NCI-H1092 (cell line): ENCODE measurements at places on chromosomes 1 and 21.

DNA sequence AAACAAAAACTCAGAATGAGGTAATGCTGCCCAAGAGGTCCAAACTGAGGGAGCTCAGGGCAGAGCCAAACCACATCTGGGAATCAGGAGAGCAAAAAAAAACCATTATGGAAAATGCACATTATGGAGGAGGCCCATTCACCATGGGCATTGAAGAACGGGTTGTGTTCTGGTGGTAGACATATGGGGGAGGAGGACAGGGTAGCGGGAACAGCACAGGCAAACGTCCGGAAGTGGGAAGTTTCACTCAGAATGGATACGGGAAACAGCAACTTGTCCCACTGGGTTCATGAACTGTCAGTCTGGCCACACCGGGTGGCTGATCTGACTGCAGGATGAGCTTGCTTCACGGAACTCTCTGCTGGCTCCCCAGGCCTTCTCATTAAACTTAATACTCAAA, 139.7 kb downstream of the RRAGC start:
- DNase-seq, result no peak

DNA sequence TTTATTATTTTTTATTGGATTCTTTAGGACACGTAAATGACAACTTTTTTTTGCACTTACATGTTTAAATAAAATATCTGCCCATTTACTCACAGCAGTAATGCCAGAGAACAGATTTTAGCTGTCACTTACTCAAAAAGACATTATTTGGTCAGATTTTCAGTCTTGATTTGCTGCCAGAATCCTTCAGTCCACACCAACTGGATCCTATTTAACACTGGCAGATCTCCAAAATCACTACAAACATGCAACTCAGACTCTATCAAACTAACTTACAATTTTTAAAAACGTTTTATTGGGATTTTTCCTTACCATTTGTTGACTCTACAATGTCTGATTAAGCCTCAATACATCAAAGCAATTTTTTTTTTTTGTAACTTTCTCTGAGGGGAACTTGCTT, 11.1 kb downstream of the ATP6V1G3 start:
- DNase-seq, result no peak

DNA sequence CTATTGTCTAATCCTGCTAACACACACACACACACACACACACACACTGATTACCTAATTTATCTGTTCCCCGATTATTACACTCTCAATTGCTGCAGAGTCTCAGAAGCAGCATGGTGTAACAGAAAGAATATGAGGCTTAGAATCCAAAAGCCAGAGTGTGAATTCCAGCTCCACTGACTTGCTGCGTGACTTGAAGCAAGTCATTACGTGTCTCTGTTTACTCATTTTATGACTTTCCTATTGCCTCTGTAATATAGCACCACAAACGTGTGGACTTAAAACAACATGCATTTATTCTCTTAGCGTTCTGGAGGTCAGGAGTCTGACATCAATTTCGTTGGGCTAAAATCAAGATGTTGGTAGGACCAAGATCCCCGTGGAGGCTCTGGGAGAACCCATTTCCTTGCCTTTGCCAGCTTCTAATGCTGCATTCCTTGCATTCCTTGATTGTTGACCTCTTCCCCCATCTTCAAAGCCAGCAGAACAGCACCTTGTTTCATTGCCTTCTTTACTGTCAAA, 55.9 kb upstream of the ATP5PO start:
- no peak for DNase-seq

DNA sequence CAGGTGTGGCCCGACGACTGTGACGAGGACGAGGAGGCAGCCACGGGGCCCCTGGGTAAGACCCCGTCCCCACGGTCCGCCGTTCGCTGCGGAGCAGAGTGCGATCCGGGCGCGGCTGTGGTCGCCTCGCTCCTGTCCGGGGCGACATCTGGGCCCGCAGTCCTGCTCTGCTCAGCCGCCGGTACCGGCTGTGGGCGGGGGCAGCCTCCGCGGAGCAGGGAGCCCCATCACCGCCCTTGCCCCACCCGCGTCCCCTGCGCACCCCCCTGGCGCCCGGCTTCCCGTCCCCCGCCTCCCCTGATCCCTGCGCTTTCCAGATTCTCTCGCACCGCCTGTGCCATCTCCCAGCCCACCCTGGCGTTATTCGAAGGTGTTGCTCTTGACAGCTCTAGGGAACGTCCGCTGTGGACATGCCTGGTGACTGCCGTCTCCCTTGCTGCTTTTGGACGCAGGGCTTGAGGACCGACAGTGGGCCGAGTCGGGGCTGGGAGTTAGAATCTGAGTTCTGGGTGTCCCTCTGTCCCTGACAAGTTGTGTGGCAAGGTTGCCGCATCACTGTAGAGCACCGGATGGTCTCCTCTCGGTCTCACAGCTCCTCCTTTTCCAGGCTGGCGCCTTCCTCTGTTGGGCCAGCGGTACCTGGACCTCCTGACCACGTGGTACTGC, 596 bp downstream of the TOR3A start:
- DNase-seq, result peak; percentile 42

DNA sequence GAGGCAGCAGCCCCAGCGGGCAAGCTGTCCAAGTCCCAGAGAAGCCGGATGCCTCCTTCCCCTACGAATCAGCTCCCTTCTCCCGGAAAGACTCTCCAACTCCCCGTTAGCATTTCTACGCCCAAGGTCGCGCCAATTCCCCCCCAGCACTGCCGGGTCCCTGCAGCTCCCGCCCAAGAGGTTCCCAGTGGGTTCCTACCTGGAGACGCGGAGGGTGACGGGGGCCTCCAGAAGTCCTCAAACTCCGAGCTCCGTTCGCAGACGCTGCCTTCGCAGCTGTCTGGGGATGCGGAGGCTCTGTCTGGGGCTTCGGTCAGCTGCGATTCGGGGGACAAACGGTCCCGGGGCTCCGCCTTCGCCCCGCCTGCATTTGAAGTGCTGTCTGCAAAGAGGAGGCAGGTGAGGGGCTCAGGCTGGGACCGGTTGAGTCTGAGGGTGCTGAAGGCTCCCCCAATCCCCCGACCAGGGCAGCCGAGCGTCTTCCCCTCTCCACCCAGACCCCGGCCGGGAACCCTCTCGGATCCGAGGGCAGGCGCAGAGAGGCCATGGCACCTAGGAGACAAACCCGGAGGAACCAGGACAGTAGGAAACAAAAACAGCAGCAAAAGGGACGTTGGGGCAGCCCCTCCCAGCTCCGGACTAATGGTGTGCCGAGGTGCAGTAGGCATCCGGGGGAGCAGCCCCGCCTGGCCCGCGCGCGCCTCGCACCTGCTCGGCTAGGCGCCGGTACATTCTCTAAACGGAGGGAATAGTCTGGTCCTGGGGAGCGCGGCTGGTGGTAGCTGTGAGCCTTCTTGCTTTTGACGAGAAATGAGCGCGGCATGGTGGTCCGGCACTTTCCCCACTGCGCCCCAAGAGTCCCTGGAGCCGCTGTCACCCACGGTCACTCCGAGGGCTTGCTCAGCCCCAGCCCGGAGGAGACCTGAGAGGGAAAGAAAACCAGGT, 3.8 kb downstream of the GFI1 start:
- DNase-seq, result no peak

GRCh38 chr1:151166505-151166956, 587 bp downstream of the SCNM1 start:
- no peak for DNase-seq

DNA sequence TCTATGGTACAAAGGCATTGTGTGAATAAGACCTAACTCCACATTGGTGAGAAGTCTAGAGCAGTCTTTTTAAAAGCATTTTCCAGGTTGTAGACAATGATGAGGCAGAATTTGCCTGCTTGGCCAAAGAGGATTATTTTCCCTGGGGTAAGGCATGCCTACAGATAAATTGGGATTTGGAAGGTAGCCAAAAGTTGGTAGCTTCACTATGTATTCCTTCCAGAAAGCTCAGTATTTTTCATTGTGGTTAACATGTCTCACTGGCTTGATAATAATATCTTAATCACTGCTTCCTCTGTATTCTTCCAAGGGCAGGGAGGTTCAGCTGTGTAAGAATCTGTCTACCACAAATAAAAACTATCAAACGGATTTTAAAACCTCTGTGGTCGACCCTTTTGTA, 590.8 kb upstream of the PRMT6 start:
- no peak for DNase-seq

- DNase-seq, result peak; percentile 84
Observed at GRCh38 chr1:204102029-204102611, 29.2 kb downstream of the SOX13 start.
